Progenitor cell of endocrine pancreas (in vitro differentiated cells): ENCODE measurements at places on chromosomes 5 and 9.

DNA sequence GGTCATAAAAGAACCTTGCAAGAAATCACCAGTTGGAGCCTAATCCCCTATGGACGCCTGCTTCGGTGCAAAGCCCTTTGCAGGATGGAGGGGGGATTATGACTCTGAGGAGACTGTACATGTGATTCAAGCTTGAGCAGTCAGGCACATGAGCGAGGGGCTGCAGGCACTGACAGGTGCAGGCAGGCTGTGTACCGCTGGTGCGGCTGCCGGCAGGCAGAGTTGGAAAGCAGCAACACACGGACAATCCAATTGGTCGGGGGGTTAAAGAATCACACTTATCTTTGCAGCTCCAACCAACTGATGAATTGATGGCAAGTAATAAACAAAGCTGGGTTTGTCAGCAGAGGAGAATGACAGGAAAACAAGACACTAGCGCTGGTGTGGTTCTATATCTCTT is 5.7 kb downstream of the WHRN start:
- DNase-seq = no peak

DNA sequence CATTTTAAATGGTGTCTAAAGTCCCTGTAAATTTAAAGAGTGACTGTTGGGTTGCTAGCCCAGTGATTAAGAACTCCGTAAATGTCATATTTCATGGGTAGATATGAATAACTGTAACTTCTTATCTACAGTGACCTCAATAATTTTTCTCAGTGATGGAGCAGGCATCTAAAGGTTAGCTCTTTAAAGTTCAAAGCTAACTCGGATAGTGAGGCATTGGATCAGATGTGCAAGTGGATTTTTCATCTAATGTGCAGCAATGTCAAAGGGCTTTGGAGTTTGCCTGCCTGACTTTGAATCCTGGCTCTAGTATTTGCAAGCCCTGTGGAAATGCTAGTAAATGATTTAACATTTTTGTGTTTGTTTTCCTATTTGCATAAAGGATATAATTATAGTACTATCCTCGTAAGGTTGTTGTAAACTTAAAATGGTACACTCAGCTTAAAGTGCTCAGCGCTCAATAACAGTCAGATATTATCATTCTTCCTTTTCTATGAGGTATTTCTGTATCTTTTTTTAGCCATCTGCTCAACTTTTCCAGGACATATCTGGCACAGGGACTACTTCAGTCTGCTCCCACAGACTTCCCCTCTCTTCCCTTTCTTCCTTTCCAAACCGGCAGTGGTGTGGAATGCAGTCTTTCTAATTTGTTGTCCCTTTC is 163.7 kb upstream of the ELL2 start:
- no peak for DNase-seq

DNA sequence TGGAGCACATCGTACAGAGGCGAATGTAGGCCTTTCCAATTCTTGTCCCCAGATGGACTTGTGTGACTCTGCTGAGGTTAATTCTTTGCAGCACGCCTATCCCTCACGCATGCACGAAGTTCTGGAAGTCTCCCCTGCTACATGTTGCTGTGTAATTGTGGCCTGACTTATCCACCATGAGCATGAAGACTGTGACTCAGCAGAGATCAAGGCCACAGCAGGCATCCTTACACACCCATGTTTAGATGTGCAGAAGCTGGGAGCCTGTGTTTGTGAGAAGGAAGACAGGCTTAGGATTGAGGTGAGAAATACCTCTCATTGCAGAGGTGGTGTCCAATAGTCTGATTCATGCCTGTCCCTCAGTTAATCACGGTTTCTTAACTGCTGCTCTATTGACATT is 135.6 kb downstream of the ICE1 start:
- no peak for DNase-seq

- DNase-seq = no peak
Measured at GRCh38 chr5:68557162-68557936, 341.8 kb downstream of the PIK3R1 start.

DNA sequence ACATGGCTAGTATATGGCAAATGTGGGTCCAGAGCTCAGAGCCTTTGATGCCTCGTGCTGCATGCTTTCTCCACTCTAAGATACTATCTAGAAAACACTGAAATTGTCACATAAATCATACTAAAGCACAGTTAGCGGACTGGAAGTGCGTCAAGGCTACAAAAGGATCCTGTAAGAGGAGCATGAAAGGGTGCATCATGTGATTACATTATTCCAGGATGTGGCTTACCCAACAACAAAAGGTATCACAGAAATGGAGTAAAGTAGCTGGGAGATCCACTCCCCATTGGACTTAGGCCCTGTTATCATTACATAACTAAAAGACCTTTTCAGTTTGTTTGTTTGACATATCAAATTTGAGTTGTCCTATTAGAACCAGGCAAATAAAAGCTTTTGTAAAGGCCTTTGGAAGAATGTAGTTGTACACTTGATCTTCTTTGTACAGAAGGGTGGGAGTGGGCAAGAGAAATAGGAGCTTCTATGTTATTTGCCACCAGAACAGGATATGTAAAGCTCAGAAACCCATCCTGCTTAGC is 6.9 kb downstream of the SLC31A1 start:
- DNase-seq = no peak

DNA sequence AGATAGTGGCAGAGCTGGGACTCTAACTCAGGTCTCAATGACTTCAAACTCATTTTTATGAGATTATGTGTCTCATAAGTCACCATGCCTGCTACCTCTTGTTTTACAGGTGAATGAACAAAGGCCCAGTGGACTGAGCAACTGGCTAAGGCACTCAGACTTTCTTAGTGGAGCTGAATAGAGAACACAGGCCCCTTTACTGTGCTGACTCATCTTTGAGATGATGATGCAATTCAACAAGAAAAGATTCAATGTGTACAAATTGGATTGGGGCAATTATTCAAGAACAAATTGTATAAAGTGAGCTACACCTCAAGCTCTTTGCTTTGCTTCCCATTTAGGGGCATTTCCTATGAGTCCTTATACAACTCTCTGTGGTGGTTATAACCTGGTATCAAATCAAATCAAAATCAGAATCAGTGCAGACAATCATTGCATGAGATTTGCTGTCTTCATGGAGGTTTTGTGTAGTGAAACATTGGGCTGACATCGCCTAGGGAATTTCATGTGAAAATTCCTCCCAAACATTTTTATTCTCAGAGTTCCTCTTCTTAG is 84.3 kb upstream of the PPP2R2B start:
- no peak for DNase-seq

DNA sequence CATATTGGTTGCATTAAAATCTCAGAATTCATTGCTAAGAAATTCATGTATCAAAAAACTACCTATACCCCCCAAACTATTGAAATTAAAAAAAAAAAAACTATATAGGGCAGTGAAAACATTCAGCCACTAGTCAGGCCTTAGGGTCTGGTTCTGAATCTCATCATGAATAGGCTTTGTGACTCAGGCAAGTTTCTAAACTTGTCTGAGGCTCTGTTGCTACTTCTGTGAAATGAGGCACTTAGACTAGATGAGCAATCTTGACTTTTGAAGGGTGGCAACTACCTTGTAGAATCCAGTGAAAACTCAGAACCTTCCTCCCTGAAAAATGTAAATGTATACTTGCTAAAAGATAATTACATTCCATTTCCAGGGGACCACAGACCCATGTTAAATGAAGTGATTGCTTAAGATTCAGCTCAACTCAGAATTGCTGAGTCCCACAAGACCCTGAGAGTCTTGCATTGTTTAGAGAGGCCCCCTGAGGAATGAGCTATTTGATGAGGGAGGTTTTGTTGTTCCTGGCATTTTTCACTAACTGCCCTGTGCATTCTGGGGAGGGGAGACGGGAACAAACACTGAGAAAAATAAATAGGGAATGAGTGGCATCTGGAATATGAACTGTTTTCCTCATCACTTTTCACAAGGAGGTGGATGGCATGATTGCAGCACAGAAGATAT is 29.5 kb downstream of the RAI14 start:
- DNase-seq = no peak

GRCh38 chr9:37531699-37532098 is 44.5 kb downstream of the FBXO10 start:
- DNase-seq = no peak

DNA sequence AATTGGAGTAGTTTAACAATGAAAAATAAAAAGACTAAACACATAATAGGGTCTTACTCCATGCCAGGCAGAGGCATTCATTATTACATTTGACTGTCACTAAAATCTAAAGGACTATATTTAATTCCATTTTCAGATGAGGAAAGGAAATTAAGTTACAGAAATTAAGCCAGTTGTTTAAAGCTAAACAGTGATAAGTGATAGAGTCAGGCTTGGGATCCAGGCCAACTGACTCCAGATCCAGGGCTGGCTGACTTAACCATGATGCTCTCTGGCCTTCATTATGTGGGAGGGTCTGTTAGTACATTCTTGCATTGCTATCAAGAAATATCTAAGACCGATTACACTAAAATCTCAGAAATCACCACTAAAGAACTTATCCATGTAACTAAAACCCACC is 107.2 kb downstream of the ARHGEF28 start:
- DNase-seq = no peak

- DNase-seq = no peak
Measured at GRCh38 chr9:136648751-136649150, 14.0 kb upstream of the EGFL7 start.

DNA sequence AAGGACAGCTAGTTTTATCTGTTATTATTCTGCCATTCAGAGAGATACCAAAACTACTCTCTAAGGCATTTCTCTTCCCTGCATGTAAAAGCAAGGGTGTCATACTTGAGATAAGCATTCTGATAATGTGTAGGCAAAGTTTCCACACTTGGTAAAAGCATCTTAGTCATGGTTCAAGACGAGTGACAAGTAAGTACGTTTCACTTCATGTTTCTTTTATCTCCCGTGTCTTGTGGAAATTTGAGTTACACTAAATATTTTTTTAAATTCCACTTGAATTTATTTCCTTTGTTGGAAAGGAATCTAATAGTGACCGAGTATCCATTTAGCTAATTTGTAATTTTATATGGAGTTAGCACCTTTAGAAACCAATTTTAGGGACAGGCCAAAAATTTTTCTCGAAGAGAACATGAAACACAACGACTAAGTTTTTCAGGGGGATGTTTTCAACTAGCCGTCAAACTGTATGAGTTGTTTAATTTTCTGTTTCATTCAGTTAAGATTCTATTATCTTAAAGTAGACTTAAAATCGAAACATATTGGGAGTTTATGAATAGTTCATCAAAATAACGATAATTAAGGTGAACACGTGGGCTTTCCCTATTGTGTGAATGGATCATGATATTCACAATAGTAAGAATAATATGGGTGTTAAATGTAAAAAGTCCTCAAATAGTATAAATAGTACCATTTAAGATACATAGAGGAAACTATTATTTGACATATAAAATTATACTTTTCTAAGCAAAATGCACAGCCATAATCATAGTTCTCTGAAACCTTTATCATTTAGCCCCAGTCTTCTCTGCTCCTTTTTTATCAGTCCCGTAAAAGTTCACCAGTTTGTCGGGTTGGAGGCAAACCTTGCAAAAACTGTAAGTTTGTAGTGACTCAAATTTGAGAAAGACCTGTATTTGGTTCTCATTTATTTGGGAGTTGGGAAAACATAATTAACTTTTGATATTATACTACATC is 1.6 kb downstream of the RFESD start:
- no peak for DNase-seq

DNA sequence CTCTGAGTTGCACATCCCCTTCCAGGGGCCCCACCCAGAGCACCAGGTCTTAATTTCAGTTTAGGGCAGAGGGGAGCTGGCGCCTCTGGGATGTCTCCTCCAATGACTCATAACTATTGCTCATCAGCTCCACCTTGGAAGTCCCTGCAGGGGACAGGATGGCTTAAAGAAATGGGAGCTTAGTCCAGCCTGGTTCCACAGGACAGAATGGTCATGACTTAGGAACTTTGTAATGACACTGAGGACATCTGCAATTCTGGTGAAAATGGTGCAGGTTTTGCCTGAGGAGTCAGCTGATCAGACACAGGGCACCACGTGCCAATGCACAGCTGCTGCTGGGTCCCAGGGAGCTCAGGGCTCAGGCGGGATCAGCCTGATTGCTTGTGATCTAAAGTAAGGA is 16.4 kb upstream of the PPP1R26 start:
- DNase-seq = no peak

GRCh38 chr5:93591323-93591945 is 8.4 kb downstream of the NR2F1 start:
- no peak for DNase-seq

- DNase-seq = no peak
Measured at GRCh38 chr5:5217371-5217770, 77.2 kb downstream of the ADAMTS16 start.

GRCh38 chr5:32319926-32320543 is 7.3 kb upstream of the MTMR12 start:
- DNase-seq = no peak

- no peak for DNase-seq
Measured at GRCh38 chr5:74251141-74252035, 389.1 kb downstream of the ENC1 start.

- DNase-seq = no peak
Measured at GRCh38 chr5:72448368-72448767, 58.8 kb downstream of the ZNF366 start.

DNA sequence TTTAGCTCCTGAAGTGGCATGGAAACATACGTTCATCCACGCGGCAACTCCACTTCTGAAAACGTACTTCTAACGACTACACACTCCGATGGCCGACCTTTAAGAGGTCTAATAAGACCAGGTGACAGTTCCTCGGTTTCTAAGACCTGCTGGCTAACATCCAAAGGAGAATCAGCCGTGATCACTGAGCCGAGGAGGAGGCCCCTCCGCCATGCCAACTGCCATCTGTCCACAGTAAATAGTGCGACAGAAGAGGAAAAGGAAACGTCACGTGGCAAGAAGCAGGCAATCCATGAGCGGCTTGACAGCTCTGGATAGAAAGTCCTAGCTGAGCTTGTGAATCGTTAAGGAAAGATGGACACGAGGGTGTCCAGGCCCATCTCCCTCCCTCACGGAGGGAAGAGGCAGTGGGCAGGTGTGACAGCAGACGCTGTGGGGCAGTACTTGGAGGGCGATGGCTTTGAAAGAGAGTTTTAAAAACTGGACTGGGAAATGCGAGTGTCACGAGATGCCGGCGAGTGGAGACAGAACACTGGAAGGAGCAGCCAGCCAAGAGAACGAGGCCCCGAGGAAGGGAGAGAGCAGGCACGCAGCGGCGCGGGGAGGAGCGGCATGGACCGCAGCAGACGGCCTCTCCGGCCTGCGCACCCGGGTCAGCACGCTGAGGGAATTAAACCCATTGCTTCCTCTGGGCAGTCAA is 66.7 kb upstream of the TBC1D9B start:
- DNase-seq = no peak

DNA sequence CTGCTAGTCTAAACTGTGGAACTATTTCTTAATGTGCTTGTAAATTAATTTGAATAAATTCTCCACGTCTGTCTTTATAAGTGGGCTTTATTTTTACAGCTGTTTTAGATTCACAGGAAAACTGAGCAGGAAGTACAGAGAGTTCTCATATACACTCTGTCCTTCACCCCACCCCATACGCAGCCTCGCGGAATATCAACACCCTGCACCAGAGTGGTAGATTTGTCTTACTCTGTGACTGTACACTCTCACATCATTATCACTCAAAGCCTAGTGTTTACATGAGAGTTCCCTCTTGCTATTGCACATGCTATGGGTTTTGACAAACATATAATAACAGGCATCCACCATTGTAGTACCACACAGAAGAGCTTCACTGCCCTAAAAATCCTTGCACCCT is 179.7 kb upstream of the DAB2 start:
- no peak for DNase-seq

GRCh38 chr5:170552621-170553115 is 48.8 kb downstream of the KCNIP1 start:
- no peak for DNase-seq
